ENCODE measurements at places on chromosomes 2 and 18. TPM values are rescaled to one million over a fixed set of nuclear protein-coding genes. Genes with fewer than 3 reads are reported as not detected.

GRCh38 chr18:22439447-22439846 lies 21.7 kb upstream of the CTAGE1 start:
- no peak for DNase-seq

The IGFBP2 gene
- 11.5 TPM for total RNA-seq

- DNase-seq = no peak
Observed at GRCh38 chr2:162342321-162342720, 1.6 kb upstream of the GCA start.

DNA sequence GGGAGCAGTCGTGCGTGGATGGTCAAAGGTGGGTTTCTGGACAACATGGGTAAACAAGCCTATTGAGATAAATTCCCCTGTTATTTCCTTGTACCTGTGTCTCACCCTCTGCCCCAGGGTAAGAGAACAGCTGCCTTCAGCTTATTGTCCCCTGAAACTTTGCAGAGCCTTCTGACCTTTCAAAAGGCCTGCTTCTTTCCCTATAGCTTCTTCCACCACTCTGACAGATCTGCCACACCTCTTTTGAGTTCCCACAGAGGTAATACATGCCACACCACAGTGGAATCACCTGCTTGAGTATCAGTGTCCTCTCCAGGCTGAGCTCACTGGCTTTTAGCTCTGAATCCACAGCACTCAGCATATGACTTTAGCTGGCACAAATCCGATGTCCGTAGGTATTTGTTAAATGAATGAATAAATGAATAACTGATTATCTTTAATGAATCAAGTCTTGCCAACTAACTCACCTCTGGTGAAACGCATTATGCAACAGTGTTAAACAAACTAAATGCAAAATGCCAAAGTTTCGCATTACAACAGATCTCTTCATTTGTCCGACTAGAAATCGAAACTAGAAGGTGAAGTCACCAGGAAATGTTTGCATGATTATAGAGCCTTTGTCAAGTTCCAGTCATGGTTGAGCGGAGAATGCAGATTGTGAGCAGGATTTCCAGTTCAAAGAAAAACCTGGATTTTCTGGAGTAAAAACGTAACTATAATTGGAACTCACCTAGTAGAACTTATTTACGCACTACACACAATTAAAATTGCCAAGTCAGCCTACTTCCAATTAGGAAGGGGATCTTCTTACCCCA lies 16.4 kb downstream of the DYNAP start:
- DNase-seq = no peak

GRCh38 chr18:29123706-29124530 lies 947.0 kb upstream of the CDH2 start:
- no peak for DNase-seq

The HIBCH gene
- total RNA-seq = 23.7 TPM

GRCh38 chr2:102057502-102058292 lies 65.9 kb downstream of the IL1R2 start:
- DNase-seq = peak; percentile 74

DNA sequence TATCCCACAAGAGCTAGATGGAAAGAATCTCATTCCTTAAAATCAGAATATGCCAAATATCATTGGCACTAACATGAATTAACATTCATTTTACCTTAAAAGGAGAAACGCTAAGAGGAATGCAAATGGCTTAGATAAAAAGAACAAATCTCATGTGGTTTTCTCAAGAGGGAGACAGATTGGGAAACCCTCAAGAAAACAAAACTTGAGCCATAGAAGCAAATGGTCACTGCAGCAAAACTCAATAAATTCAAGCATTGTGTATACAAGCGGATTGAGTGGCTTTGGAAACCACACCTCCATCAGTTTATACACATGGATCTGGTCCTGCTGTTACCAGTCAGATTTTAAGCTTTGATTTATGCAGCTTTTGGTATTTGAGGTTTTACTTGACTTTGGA lies 1331.8 kb upstream of the ZEB2 start:
- no peak for DNase-seq

- no peak for DNase-seq
Observed at GRCh38 chr2:118834901-118835745, 12.3 kb downstream of the EN1 start.

- DNase-seq = no peak
Observed at GRCh38 chr2:43798300-43798699, 24.5 kb downstream of the DYNC2LI1 start.

Data from activated CD4-positive, alpha-beta T cell treated with anti-CD3 and anti-CD28 coated beads for 36 hours (primary cell).